Epithelial cell of proximal tubule (primary cell): ENCODE measurements at places on chromosomes 2 and 18.

- no peak for DNase-seq
Measured at GRCh38 chr2:20172273-20173055, 52.5 kb downstream of the SDC1 start.

DNA sequence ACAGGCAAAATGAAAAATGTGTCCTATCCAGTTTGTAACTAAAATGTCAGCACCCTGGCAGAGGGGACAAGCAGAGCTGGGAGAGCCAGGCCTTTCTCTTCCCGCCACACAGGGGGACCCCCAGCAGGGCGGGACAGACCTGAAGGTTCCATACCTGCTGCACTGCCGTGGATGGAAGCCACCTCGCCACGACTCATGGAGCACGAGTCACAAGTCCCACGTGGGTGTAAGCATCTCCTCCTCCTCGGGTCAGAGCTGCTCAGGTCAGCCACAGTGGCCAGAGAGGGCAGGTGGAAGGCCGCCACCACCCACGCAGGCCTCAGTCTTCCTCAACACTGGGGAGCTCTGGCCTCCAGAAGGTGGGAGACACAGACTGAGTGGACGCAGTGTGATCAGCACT, 21.0 kb downstream of the C1QL2 start:
- DNase-seq = no peak

- peak; percentile 25 for DNase-seq
Measured at GRCh38 chr18:75531212-75531850, 103.8 kb upstream of the SMIM21 start.

DNA sequence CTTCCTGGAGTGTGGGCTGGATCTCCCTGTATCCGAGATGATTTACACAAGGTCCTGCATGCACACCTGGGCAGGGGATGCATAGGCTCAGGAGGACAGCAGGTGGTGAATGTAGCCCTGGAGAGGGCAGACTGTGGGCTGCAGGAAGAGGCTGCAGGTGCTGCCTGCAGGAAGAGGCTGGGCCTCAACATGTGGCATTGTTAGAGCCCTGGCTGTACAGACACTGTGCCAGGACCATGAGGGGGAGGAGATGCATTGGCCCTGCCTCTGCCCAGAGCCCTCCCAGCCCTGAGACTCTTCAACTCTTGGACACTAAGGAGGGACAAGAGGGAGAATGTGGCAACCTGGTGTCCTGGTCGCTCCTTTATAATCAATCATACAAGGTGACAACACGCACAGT, 392.8 kb downstream of the TNS1 start:
- DNase-seq = no peak

DNA sequence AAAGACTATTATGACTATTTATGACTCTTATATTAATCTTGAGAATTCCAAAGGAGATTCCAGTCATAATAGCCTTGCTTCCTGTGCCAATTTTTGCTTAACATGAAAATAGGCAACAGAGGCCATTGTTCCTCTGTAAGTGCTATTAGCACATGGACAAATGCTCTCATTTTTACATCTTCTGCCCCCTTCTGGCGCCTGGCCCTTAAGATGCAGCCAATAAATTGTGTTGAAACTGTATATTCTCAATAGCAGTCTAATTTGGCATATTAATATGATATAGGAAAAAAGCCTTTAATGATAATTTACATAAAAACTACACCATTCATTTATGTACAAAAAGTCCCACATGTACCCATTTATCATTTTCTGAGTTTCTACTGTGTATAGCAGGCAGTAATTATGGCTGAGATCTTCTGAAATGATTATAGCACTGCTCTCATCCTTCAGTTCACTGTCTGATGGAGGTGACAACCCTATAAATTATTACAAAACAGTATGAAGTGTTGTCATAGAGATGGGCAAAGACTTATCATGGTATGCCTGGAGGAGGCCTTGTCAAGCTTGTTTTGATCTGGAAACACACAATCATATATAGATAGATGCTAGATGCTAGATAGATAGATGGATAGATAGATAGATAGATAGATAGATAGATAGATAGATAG, 613.3 kb downstream of the TSN start:
- no peak for DNase-seq

DNA sequence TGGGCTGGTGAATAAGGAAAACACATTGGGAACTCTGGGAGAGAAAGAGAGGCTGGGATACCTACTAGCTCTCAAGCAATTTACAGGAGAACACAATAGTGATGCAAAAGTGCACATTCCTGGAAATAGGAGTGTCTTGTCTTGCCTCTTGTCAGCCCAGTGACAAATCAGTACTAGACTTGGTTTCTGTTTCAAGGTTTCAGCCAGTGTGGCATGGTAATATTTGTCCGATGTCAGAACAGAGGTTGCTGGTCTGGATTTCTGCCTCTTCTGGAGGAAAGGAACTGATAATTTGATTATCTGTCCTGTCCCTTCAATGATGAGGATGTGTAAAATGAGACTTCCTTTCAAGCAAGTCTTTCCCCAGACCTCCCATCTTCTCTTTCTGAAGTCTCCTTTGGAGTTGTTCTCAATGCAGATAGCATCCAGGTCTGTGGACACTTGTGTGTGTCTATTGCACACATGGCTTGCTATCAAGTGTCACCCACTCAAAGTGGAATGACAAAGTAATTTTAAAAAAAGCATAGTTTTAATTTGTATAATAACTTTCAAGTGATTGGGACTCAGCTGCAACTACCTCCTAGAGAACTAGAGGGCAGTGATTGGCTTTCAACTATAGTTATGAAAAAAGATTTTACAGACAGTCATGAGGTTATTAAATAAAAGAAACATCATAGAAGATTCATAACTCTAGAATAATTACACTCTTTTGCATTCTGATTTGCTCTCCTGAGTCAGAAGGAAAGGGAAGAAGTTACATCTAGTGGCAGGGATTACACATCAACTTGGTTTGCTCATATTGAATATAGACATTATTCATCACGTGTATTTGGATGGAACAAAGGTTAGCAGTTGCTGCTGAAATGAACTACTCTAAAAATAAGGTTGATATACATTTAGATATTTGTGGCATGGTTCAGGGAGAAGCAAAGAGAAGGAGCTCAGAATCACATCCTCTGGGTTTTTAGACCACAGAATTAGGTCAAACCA, 4.5 kb downstream of the GPR39 start:
- no peak for DNase-seq

DNA sequence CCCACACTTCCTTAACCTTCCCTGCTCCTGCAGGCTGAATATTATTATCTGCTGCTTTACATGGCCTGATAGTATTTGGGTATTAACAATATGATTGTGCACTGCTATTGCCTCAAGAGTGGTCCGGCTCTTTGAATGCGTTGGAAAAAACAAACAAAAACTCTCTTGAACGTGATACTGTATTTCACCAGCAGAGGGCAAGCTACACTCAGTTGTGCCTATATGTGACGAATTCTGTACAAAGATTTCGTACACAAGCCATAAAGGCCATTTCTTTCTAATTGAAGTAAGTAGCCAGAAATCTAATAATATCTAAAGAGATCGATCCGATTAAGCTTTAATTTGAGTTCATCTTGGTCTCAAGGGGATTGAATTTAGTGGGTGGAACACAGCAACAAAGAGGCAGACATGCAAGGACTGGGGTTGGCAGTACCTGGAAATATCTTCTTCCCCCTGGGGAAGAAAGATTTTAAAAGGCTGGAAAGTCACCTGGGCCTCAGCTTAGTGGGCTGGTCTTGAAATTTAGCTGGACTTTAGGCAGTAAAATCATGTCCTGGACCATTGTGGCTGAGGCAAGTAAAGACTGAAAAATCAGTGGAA, 49.3 kb upstream of the RAB6D start:
- DNase-seq = peak; percentile 10

- DNase-seq = no peak
Measured at GRCh38 chr2:59177748-59178147, 936.6 kb upstream of the FANCL start.

- no peak for DNase-seq
Measured at GRCh38 chr2:146873646-146874259, 971.1 kb upstream of the ACVR2A start.
